ENCODE measurements at places on chromosomes 16 and 17.

GRCh38 chr17:83012868-83013778 is 66.3 kb upstream of the METRNL start:
- DNase-seq, result no peak

GRCh38 chr17:28112181-28112580 is 69.7 kb downstream of the NLK start:
- no peak for DNase-seq

- DNase-seq, result no peak
These were observed 6.6 kb downstream of the ST3GAL2 start for GRCh38 chr16:70432356-70432722.

DNA sequence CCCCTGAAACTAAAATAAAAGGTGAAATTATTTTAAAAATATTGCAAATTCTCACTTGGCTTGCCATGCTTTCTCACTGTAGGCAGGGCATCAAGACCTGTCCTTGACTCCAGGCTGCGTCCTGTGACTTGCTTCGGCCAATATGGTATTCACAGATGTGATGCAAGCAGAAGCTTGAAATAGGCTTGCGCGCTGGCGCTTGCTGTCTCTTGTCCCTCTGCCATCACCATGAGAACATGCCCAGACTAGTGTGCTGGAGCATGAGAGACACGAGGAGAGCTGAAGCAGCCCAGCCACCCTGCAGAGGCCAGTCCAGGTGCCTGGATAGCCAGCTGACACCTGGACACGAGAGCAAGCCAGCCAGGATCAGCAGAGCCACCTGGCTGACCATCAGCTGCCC is 21.8 kb upstream of the ZKSCAN2 start:
- DNase-seq, result no peak

- no peak for DNase-seq
These were observed 10.1 kb downstream of the GAS2L2 start for GRCh38 chr17:35742896-35743477.

- no peak for DNase-seq
These were observed 3.4 kb upstream of the ABCC11 start for GRCh38 chr16:48250520-48251278.

GRCh38 chr16:81457326-81458133 is 12.9 kb downstream of the CMIP start:
- DNase-seq, result peak; percentile 69

- no peak for DNase-seq
These were observed 833.8 kb upstream of the RBFOX1 start for GRCh38 chr16:6498858-6499257.

DNA sequence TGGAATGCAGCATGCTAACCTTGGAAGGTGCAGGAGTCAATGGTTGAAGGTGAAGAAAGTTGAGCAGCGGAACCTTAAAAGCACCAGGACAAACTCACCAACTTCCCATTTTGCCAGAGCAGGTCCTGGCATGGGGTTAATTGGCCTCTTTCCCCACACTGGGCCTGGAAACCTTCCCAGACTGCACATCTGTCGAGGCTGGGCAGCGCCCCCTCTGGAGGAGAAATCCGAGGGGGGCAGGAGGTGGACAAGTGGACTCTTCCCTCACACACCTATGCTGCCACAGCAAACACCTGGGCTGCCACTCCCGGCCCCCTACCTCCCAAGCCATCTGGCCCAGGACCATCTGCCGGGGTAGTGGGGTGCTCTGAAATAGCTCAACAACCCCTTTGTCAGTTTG is 232.4 kb downstream of the CBLN1 start:
- no peak for DNase-seq

DNA sequence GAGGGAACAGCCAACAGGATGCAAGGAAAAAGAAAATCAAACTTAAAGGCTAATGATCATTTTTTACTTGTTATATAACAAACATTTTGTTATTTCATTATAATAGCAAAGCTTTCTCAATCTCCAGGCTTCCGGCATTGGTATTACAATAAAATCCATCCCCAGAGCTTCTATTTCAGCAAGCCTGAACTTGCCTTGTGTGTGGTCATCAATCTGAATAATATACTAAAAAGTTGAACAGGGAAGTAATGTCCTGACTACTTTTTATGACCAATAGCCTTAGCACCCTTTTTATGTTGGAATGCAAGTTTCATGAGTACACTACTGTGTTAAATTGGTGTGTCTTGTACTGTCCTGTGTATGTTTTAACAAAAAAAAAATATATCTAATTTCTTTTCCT is 27.1 kb upstream of the VWA3A start:
- DNase-seq, result no peak

DNA sequence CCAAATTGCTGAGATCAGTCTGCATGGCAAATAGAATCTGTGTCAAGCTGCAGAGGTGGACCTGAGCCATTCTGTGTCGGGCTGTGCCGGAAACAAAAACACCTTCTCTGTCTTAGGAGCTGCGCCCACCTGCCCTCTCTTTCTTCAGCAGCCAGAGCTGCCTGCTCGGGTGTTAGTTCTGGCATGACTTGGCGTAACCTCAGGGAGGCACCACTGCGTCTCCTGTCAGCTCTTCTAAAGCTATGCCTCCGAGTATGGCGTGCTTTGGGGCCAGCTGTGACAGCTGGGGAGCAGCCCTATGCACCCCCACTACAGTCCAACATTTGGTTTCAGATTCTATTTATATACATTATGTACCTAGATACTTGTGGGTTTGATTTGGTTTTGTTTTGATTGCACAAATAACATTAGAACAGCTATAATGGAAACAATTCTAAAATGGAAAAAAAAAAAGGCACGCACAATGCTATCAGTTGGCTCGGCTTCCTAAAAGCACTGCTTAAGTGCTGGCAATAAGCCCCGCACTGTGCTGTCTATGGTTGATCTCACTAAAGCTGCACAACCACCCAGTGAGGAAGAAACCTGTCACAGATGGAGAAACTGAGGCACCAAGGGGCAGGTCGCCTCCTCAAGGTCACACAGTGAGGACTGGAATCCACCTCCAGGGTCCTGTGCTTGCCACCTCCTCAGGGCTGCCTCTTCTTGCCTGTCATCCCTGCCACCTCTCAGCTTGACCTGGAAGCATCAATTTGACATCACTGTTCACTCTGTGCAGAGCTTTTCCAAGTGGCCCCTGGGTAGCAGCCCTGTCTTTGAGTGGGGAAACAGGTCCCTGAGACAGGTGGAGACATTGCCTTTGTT is 18.7 kb upstream of the ADGRG1 start:
- no peak for DNase-seq

DNA sequence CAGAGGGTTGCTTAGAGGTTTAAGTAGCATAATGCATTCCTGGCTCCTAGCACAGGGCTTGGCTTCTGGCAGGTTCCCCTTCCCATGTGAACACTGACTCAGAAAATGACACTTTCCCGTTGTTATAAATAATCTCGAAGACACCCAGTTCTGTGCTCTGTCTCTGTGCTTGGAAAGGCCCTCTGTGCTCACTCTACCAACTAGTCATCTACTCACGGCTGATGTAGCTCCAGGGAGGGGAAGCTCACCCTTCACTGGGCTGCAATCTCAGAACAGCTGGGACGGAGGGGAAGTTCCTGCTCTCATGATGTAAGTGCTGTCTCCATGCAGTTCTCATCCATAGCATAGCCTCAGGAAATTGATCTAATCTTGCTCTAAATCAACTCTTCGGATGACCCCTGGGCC is 230.5 kb upstream of the ASIC2 start:
- DNase-seq, result no peak

- DNase-seq, result no peak
These were observed 2.2 kb upstream of the TMEM94 start for GRCh38 chr17:75454193-75454592.

DNA sequence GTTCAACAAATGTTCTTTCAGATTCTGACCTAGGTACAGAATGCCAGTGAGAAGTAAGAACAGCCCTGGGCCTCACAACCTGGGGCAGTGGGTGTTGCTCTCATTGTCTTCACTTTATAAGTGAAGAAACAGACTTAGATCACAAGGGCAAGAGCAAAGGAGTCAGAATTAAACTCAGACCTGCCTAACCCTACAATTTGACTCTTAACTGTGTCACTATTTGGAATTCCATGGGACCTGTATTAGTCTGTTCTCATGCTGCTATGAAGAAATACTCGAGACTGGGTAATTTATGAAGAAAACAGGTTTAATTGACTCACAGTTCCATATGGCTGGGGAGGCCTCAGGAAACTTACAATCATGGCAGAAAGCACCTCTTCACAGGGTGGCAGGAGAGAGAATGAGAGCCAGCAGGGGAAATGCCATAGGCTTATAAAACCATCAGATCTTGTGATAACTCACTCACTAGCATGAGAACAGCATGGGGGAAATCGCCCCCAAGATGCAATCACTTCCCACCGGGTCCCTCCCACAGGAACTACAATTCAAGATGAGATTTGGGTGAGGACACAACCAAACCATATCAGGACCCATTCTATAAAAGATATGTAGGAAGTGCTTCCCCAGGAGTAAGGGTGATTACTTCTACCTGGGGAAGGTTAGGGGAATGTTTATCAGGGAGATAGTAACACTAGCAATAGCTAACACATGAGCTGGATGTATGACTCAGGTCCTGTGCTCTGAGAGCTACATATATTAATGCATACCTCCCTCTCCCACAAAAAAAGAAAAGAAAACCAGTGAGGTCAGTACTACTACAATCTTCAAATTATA is 270.1 kb downstream of the SOX9 start:
- DNase-seq, result no peak

- DNase-seq, result no peak
These were observed 414.0 kb upstream of the RBFOX1 start for GRCh38 chr16:6918646-6919045.

DNA sequence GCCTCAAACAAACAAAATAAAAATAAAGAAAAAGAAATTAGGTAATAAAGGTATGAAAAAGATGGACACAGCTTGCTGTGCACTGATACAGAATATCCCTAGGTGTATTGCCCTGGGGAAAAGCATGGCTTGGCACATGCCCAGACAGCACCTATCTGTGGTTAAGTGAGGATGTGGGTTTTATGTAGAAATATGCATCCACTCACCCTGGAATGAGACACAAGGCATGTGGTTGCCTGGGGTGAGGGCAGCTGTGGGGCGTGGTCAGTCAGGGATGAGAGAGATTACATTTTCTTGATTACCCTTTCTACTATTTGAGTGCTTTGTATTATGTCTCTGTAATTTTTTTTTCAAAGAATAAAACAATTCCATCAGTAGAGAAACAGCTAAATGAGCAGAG is 6.9 kb downstream of the PLLP start:
- peak; percentile 86 for DNase-seq

Data from HTR-8/SVneo (cell line).